AG20443 (cell line): ENCODE measurements at places on chromosomes 6 and 20.

DNA sequence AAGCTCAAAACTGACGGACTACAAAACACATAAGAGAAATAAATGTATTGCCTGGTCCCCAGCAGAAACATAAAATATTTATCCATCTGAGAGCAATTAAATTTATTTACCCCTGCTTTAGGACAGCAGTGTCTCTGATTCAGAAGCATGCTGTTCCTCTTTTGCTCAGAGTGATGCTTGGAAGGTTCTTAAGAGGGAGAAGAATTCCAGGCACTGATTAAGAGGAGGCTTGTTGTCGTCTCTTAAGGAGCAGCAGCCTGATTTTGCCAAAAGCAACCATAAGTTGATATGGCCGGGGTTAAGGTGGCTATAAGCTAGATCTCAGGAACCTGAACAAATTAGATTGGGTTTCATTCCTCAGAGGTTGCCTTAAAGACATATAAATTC lies 25.8 kb downstream of the CAP2 start:
- DNase-seq, result no peak

GRCh38 chr20:22924046-22924737 lies 110.9 kb upstream of the SSTR4 start:
- no peak for DNase-seq

GRCh38 chr6:98514073-98514720 lies 320.2 kb upstream of the POU3F2 start:
- DNase-seq, result no peak

DNA sequence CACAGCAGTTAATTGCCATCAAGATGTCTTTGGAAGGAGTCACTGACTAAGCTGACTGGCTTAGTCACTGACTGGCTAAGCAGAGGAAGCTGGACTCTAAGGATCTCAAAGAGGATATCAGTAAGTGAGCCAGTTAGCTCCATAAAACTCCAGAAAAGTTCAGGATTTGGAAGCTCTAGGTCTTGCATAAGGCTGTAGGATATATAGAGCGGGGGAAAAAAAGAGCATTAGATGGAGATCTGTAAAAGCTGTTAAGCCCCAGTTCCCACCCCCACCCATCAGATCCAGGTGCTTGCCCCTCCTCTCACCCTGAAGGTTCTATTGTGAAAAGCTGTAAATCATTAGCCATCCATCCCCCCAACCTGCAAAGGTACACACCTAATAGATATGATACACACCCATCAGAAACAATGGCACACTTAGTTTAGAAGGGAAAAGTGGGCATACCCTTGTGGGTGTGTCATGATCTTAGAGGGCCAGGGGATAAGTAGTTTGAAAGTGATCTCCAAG lies 32.2 kb downstream of the CARMIL1 start:
- DNase-seq, result peak; percentile 54

GRCh38 chr6:96872976-96873375 lies 24.7 kb downstream of the NDUFAF4 start:
- DNase-seq, result no peak

DNA sequence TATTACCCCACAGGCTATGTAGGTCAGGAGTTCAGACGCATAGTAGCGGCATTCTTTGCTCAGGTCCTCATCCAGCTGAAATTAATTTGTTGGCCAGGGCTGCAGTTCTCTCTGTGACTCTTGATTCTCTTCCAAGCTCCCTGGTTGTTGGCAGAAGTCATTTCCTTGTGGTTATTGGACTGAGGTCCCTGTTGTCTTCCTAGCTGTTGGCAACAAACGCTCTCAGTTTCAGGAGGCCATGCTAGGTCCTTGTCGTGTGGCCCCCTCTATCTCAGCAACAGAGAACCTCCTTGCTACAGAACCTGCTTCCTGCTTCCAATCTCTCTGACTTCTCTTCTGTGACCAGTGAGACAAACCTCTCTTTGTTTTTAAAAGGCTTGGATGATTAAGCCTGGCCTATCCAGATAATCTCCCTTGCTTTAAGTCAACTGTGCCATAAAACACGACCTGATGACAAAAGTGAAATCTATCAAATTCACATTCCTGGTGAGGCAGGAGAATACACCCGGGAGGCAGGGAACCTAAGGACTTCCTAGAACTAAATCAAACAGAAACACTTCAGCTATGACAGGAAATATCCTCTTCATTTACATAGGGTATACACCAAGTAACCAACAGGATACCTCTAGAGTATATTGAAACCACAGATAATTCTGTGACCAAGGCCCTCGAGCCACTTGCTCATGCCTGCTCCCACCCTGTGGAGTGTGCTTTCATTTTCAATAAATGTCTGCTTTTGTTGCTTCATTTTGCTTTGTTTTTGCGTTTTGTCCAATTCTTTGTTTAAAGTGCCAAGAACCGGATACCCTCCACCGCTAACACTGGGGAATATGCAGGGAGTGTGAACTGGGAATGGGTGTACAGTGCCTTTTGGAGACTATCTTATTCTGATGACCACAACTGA lies 196.0 kb downstream of the BTBD3 start:
- DNase-seq, result peak; percentile 69

- no peak for DNase-seq
Observed at GRCh38 chr6:120558294-120558693, 776.0 kb downstream of the TBC1D32 start.

DNA sequence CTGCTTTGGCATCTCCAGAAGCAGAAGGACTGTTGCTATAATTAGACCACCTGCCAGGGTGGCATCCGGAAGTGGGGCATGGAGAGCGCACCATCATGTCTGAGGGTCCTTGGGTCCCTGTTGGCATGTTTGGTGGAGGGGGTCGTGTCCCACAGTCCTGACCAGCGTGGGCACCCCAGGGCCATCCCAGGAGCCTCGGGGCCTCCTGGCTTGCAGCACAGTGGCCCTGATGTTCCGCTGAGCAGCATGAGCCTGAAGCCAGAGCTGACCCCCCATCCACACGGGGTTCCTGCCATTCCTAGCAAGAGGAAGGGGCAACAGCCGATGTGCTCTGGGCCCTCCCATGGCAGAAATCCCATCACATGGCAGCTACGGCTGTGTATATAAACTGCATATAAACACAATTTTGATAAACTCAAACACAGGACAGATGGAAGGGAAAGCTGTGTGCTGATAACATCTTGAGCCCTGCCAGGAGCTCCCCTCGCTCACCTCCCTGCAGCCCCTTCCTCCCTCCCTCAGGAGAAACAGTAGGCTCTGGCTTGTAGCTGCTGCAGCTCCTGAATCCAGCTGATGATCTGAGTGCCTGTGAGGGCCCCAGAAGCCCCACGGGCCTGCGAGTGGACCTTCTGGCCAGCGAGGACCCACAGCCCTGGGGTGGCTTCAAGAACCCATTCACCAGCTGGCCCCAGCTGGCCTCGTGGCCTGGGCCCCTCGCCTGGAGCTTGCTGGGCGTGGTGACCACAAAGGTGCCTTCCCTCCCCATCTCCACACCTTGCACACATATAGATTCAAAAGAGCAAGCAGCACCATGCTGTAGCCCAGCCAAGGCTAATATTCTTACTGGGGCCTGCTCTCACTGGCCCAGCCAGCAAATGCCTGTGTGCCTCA lies 321.6 kb downstream of the CDH4 start:
- no peak for DNase-seq
